ENCODE measurements at places on chromosomes 13 and 19.

DNA sequence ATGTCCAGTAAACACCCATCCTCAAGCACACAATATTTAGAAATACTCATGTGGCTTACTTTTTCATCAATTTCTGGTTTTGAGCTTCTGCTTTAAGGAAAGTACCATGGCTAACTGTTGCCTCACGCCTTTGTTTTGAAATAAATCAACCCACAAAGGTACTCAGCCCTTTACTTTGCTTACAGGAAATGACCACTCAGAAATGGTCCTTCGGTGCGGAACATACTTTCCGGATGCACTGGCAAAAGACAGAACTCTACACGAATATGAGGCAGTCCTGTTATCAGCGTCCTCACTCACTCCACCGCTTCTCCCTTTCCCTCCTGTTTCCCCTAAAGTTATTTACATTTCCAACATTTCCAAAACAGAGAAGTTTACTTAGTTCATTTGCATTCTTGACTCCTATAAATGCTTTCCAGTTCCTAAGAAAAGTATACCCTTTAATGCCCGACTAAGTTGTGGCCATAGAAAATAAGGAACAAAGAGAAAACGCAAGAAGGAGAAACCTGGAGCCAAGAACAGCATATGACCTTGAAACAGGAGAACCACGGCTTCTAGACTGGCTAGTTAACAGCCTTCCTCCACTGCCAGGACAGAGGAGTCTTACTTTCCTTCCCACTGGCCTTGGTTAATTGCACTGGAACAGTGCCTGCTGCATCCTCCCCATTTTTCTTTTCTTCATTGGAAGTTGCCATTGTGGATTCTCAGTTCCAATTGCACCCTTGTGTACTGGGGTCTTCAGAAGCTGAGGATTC, 10.6 kb downstream of the FPR2 start:
- DNase-seq: no peak

GRCh38 chr13:66329988-66330451, 900.1 kb downstream of the PCDH9 start:
- DNase-seq: no peak

GRCh38 chr13:35747594-35747993, 271.1 kb upstream of the MAB21L1 start:
- no peak for DNase-seq

GRCh38 chr13:41942462-41943094, 18.3 kb downstream of the VWA8 start:
- no peak for DNase-seq

GRCh38 chr13:72180253-72180952, 313.4 kb upstream of the DACH1 start:
- DNase-seq: no peak

Measured in stimulated activated CD8-positive, alpha-beta memory T cell treated with anti-CD3 and anti-CD28 coated beads, Interleukin-4, amount 100 ng/mL, for 4 hours (primary cell).